ENCODE measurements at places on chromosomes 1 and 21.
A peak's percentile ranks its signal among the peaks of the same experiment; 100 is the strongest.

GRCh38 chr1:13965770-13966398, 265.9 kb downstream of the PRDM2 start:
- DNase-seq: peak; percentile 93

DNA sequence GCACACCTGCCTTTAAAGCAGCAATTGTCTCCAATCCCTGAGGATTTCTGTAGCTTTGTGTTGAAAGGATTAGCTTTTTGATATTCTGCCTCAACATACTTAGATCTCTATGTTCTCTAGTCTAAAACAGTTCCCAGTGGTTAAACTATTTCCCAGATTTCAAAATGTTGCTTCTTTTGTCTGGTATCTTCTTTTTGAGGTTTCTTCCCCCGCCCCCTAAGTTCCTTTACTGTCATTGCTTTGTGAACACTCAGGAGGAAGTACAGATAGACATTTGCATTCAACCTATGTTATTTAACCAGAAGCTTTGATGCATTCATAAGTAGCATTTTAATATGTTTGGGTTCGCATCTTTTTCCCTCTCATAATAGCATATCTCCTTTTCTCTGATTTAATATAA, 33.5 kb downstream of the CYYR1 start:
- no peak for DNase-seq

- no peak for DNase-seq
These were observed 216.4 kb downstream of the SLC44A5 start for GRCh38 chr1:75394386-75395139.

DNA sequence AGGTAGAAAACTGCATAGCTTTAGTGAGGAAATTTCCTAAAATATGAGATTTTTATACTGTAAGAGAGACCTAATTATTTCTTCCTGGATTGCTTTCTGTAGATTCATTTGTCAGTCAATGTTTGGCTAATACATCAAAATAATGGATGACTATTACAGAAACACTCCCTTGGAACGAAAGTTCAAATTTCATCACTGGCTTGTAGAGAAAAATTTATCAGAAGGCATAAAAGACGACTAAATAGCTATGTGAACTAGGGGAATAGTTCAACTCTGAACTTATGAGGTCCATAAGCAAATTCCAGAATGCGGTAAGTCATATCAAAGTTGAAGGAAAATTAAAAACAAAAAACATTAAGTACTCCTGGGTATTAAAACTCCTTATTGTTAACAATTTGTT, 36.0 kb downstream of the WNT2B start:
- DNase-seq: no peak

- DNase-seq: no peak
These were observed 13.0 kb upstream of the CLDN19 start for GRCh38 chr1:42753070-42753469.

GRCh38 chr1:2358651-2359640, 32.4 kb downstream of the MORN1 start:
- DNase-seq: no peak

- DNase-seq: no peak
These were observed 13.5 kb upstream of the RCSD1 start for GRCh38 chr1:167616521-167616920.

- DNase-seq: no peak
These were observed 70.5 kb upstream of the CNIH3 start for GRCh38 chr1:224545571-224545970.

DNA sequence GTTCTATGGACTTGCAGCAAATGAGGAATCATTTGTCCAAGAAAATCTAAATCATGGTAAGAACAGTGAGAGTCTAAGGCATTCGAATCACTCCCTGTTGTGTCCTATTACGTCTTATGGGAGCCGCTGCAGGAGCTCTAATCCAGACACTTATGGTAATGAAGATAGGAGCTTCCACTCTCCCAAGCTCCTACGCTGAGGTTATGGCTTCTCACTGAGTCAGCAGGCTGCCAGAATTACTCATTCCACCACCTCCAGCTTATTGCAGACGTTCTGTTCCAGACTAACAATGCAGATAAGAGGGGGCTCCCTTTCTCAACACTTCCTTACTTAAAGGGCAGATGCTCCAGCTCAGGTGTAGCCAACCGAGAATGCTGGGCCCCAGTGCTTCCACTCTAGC, 212.6 kb downstream of the GREM2 start:
- no peak for DNase-seq

DNA sequence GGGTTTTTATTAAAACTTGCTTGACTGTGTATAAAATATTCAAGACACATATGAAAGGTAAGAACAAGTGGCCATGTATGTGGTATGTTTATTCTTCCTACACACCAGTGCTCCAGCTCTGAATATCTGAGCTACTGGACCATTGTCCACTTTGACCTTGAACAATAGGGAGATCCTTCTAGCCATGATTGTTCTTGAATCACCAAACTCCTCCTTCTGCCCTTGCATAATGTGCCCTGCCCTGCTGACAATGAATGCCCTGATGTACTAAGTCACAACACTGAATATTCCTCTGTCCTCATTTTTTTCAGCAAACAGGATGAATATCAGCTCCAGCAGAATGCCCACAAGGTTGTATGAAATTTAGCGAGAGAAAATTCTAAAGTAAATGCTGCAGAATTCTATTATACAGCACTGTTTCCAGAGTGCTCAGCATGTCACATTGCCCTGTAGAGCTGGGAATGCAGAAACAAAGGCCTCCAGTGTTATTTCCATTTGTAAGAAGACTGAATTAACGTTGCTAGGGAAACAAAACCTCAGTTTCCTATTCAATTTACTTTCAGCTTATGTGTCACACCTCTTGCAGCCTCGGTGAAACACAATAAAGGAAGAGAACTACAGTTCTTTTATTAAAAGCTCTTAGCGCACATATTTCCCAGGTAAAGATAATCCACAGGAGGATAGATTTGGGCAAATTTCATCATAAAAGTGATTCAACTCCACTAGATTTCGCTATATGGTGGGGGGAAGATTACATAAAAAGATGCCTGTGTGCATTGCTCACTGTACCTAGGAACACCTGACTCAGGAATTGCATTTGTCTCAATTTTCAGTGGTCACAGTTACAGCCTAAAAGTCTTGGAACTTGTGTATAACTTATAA, 187.4 kb upstream of the ATP1B1 start:
- no peak for DNase-seq

- peak; percentile 61 for DNase-seq
These were observed 758 bp downstream of the DEPDC1 start for GRCh38 chr1:68495968-68496679.

DNA sequence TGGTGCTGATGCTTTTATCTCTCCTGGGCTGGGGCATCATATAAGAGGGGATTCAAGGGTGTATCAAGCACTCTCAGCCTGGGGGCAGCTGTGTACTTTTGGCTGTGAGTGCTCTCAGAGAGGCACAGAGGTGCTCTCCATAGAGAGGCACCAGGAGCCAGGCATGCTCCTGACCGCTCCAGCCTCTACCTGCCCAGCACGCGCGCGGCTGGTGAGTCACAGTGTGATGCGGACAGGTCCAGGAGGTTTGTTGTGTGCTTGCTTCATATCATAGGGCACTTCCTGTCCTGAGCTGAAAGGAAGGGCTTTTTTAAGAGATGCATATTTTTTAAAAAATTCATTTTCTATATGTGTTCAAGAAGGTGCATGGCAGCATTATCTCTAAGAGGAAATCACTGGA, 93.6 kb upstream of the BCAR3 start:
- peak; percentile 97 for DNase-seq

DNA sequence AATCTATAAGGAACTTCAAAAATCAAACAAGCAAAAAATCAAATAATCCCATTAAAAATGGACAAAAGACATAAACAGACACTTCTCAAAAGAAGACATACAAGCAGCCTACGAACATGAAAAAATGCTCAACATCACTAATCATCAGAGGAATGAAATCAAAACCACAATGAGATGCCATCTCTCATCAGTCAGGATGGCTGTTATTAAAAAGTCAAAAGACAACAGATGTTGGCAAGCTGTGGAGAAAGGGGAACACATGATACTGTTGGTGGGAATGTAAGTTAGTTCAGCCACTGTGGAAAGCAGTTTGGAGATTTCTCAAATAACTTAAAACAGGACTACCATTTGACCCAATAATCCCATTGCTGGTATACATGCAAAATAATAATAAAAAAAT, 226.4 kb downstream of the S1PR1 start:
- no peak for DNase-seq

- DNase-seq: no peak
These were observed 11.3 kb upstream of the MRPL55 start for GRCh38 chr1:228120351-228120750.

DNA sequence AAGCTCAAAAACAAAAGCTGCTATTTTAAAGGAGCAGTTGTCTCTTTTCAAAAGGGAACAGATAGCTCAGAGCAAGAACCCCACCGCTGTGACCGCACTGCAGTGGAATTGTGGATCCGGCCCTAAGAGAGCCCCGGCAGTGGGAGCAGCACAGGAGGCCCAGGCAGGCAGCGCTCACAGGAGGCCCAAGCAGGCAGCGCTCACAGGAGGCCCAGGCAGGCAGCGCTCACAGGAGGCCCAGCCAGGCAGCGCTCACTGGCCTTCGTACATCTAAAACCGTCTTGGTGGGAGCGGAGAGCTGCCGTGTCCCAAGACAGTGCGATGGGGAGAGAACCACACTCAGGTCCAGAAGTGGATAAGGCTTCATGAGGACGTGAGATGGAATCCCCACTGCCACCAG, 4.0 kb downstream of the TFF3 start:
- no peak for DNase-seq

DNA sequence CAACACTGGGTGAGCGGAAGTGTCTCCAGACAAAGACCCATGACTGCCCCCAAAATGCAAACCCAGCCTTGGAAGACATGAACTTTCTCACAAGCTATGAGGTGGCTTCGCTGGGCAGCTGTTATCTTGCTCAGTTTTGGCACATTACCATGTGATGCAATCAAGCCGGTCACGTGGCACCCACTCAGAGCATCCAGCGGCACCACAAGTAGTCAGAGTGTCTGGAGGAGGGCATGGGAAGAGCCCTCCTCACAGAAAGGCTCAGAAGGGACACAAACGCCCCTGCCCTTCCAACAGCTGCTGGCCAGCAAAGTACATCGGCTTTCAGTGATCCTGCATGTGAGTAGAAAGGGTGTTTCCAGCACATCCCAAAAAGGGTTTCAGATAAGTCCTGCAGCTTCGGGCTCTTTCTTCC, 145.5 kb upstream of the IRF2BP2 start:
- peak; percentile 69 for DNase-seq

- no peak for DNase-seq
These were observed 285.0 kb downstream of the LRRC7 start for GRCh38 chr1:69852706-69853105.

GRCh38 chr21:46448108-46448507, 10.6 kb upstream of the DIP2A start:
- DNase-seq: no peak

GRCh38 chr1:14800500-14801076, 202.1 kb downstream of the KAZN start:
- no peak for DNase-seq

DNA sequence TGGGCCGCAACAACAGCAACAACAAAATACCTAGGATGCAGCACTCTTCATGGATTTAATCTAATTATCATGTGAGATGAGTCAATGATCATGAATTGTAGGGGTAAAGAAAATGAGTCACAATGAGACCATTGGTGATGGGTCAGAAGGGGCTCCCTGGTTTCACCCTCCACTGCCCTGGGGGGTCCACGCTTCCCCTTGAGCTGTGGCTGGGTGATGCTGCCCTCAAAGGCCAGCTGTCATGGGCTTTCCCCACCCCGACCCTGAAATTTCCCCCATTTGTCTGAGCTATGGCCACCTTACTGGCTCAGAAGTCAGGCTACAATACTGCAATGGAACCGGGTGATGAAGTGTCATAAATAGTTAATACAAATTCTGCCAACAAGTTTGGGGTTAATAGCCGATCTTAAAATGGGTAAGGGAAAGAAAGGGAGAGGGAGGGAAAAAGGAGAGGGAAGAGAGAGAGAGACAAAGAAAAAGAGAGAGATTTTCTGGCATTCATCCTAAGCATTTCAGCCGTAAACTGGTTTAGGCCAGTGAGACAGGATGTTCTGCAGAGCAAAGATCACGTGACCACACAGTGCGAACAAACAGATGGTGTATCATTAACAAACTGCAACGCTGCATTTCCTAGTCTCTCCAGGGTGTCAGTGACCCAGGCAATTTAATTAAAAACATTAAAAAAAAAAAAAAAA, 143.4 kb upstream of the ERRFI1 start:
- peak; percentile 100 for DNase-seq

Measured in NCI-H510A treated with DMSO at 0.1 percent for 48 hours (cell line).